ENCODE measurements at places on chromosomes 1 and 21. TPM values are rescaled to one million over a fixed set of nuclear protein-coding genes. Genes with fewer than 3 reads are reported as not detected.

- peak; percentile 70 for DNase-seq
- H3K4me3 ChIP-seq: peak overlapping the region; percentile 73
- H3K4me1 ChIP-seq: peaks cover 34% of the 10 kb centered on the region
- peak overlapping the region; percentile 91 for H3K27ac ChIP-seq
- no peaks in the 10 kb centered on the region for H3K27me3 ChIP-seq
- no peaks in the 10 kb centered on the region for H3K36me3 ChIP-seq
Measured at GRCh38 chr1:25796811-25797458, 3.1 kb upstream of the SELENON start.

DNA sequence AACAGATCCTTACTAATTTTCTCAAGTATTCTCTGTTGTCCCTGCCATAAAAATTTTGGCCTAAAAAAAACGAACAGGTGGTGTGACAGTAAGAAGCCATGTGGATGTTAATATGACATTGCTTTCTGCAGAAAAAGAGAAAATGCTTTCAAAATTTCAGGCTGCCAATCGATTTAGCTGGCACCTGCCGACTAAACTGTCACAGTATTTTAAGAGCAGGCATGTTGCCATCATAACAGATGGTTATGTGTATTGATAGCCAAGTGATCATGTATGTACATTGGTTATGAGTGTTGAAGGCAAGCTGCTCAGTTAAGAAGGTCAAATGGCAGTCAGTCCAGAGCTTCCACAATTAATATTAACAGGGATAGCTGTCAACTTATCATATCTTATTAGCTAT lies 1017.0 kb downstream of the MRPL39 start:
- no peaks in the 10 kb centered on the region for H3K4me1 ChIP-seq
- H3K4me3 ChIP-seq: no peak overlapping the region
- no peak for DNase-seq
- no peaks in the 10 kb centered on the region for H3K27me3 ChIP-seq
- no peaks in the 10 kb centered on the region for H3K36me3 ChIP-seq

- no peak for DNase-seq
- no peak overlapping the region for H3K4me3 ChIP-seq
- H3K27ac ChIP-seq: peak overlapping the region; percentile 54
- H3K4me1 ChIP-seq: peaks cover 93% of the 10 kb centered on the region
- H3K27me3 ChIP-seq: no peaks in the 10 kb centered on the region
Measured at GRCh38 chr21:15752763-15753407, 23.1 kb downstream of the USP25 start.

Gene KCNK1
- not detected for total RNA-seq
